ENCODE measurements at places on chromosomes 1 and 21.

DNA sequence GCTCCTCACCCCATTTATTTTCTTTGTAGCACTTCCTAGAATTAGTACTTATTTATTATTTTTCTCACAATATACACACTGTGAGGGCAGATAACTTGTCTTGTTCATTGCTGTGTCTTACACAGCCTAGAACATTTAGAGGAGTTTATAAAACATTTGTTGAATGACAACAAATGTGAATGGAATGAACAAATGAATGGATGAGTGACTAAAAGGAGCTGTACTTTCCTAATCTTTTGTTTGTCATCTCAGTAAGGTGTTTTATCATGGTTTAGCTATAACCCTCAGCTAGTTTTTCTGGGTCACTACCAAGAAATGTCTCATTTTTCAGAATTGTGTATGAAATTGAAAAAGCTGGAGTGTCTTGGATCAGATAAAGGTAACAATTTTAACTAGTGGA, 239.3 kb upstream of the KCNK2 start:
- DNase-seq: peak; percentile 12

DNA sequence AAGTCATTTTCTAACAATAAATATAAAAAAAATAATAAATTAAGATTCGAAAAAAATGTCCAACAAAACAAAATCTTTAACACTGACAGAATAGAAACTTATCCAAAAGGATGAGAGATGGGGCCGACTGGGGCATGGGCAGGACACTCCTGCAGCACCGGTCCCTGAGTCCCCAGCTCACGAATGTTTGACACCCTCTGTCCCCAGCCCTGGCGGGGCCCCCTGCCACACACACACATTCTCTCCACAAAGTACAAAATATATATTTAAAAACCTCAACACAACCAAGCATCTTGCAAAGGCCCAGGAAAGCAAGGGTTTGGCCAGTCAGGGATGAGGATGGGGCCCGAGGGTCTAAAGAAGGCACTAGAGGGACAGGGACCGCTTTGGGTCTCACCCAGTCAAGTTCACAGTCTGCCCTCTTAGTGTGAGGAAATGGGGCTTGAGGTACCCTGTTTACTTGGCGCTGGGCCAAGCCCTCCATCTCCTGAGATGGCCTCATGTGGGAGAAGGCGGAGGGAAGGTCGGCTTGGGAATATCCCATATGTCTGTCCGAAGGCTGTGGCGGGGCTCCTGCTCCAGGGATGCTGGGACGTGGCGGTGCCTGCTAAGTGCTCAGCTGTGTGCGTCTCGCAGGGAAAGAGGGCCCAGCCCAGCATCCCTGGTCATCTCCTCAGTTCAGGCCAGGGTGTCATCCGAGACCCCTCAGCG, 31.3 kb downstream of the EPHA2 start:
- DNase-seq: no peak

GRCh38 chr21:38878379-38879179, 72.8 kb downstream of the ETS2 start:
- DNase-seq: no peak

DNA sequence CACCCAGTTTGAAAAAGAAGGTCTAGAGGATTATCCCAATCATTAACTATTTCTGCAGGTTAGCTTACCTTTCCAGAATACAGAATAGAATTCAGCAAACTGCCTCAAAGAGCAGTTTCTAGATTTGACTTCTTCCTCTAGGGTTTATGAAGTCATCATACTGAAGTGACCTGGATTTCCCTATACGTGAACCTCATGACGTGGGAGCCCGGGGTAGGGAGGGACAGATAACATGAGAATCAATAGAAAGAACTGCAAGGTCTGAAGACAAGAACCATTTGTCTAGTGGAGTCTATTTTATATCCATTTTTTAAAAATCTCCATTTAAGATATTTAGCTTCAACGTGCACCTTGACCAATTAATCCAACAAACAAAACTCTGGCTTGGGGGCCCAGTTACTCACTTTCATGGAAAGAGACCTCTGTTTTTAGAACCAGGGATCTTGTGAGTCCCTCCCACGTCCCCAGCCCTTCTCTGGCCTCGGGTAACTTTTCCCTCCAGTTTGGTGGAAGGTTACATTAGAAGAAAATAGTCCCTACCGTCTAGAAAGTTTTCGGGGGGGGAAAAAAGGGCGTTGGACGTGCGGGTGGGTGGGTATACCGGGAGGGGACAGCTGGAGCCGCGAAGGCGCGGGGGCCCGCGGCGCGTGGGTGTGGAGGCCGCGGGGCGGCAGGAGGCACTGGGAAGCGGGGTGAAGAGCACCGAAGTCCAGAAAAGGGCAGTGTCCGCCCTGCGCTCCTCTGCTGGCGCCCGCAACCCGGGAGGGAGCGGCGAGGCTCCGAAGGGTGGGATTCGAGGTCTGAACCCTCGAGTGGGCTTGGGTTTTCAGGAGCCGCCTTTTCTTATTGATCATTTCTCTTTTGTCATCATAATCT, 13.8 kb upstream of the POGZ start:
- peak; percentile 74 for DNase-seq

DNA sequence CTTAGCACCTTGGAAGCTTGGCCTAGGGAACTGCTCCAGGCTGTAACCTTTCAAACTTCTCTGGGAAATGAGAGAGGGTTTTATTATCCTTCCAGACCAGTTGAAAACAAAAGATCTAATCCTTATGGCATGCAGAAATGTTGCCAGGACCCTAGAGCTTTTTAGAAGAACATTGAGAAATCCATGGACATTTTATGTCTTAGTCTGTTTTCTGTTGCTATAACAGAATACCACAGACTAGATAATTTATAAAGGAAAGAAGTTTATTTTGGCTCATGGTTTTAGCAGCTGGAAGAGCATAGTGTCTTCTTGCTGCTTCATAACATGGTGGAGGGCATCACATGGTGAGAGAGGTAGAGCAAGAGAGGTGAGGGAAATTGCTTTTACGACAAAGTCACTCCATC, 25.8 kb downstream of the OSBPL9 start:
- peak; percentile 81 for DNase-seq

GRCh38 chr1:229286099-229286766, 15.3 kb downstream of the RAB4A start:
- DNase-seq: no peak

DNA sequence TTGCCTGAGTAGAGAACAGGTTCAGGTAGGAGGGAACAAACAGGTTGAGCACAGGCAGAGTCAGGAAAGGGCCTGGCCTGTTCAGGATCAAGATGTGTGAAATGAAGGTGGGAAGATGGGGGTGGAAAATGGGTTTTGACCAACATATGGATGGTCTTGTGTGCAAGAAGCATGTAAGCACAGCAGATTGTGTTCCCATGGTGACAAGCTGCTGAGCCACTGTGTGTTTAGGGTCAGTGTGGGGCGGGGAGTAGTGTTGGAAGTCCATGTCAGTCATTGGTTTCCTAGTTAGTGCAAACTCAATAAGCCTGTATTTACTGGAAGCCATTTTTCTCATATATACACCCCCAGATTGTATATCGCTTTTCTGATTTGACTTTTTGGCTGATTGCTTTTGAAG, 111.9 kb downstream of the CAMTA1 start:
- no peak for DNase-seq

DNA sequence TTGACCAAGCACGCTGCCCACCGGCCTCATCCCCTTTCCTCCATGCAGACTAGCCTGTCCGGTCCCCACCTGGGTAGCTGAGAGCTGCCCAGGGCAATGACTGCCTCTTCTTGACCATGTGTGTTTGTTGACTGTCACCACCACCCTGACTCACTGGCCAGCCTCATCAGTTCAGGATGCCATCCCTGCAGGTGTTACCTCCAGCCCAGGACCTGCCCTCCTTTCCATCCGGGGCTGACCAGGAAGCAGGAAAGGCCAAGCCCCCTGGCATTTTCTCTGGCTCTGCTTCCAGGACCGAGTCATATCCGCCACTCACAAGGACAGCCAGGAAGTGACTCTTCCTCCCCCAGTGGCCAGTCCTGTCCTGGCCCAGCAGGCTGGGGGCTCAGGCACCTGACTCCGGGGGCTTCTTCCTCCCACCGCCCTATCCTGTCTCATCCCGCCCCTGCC, 17.1 kb downstream of the EPHA2 start:
- peak; percentile 44 for DNase-seq

- DNase-seq: no peak
These were observed 13.7 kb downstream of the NMNAT2 start for GRCh38 chr1:183404476-183404875.

DNA sequence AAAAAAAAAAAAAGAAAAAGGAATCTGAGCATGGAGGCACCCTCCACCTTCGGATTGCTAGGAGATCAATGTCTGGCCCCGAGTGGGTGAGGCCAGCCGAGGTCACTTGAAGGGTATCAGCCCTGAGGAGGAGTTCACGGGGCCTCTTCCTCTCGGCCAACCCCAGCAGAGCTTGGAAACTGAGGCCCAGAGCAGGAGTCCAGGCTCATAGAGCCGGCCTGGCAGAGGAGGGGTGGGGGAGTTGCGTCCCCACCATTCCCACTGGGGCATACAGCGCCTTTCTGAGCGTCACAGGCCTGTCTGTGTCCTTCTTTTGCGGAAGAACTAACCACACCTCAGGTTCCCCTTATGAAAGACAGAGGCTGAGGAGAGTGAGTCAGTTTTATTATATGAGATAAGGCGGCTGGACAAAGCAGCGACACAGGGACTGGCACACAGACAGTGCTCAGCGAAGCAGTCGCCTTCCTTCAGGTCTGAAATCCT, 17.1 kb upstream of the EPHA2 start:
- no peak for DNase-seq

DNA sequence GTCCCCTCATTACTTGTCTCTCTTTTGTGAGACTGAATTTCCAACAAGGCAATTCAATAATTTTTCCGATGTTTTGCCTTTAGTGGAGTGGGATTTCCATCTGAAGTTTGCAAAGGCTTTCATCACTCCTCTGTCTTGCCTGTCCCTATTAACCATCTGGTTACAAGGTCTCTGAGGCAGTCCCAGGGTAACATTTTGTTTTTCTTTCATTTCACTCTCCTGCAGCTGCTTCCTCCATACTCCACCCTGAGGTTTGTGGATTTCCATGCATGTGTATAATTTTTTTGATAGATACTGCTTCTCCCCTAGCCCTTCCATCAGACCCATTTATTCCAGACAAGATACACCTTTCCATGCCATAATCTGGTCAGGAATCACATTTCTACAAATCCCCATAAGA, 366.8 kb downstream of the PTBP2 start:
- DNase-seq: no peak

- DNase-seq: no peak
These were observed 3.3 kb downstream of the WNT3A start for GRCh38 chr1:228009828-228010775.

All from AG20443 (cell line).